NCI-H1092 (cell line): ENCODE measurements at places on chromosomes 1 and 21.

DNA sequence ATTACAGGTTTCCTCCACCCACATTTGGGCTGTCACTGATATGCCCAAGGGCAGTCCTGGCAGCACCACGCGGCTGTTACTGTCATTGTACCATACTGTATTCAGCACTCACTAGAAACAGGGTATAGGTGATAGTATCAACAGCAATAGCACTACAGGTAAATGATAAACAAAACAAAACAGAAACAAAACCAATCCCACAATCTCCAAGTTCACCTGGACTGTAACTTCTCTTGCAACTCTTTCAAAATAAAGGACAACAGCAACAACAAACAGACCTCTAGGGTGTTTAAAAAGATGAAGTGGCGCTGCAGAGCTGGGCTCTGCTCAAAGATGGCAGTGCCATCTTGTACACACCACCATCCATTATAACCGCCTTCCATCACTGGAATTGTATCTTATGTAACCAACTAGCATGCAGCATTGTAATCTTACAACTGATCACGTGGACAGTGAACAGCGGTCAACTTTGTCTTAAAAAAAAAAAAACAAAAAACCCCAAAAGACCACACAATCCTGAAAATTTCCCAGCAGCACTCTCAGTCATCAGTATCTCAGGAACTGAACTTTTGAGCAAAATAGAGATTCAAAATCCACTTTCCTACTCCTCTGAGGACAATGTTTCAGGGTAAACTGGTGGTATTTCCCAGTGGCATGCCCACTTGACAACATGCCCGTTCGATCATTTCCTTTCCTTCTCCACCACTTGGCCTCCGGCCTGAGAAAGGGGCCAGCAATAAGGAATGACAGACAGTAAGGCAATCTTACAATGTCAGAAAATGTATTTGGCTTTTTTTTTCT is 3.8 kb downstream of the IRF2BP2 start:
- peak; percentile 48 for DNase-seq

GRCh38 chr1:29786195-29786594 is 549.9 kb downstream of the PTPRU start:
- peak; percentile 21 for DNase-seq

GRCh38 chr1:89171067-89171438 is 4.8 kb downstream of the GBP7 start:
- DNase-seq = no peak

DNA sequence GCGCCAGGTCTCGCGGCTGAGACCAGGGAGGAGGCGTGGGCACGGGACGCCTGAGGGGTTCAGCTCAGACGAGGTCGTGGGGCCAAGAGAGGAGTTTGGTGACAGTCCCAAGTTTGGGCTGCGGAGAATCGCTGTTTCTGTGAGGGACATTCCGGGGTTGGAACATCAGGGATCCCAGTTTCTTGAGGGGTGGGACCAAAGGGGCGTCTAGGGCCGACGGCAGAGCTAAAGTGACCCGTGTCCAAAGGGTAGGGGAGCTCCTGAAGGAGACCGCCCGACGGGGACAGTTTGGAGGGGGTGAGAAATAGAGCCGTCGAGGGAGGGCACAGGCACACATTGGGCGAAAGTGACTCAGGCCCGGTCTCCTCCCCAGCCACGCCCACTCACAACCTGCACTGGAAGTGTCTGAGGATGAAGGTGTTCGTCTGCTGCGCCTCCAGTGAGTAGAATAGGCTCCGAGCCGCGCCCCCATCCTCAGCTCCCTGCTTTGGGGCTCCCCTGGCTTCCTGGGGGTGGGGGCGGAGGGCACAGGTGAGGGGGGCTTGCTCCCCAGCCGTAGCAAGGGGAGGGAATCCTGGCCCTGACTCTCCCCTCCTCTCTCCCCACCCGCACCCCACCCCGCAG is 7.0 kb downstream of the EFNA3 start:
- DNase-seq = no peak

GRCh38 chr1:164515711-164516331 is 43.2 kb upstream of the PBX1 start:
- peak; percentile 4 for DNase-seq

DNA sequence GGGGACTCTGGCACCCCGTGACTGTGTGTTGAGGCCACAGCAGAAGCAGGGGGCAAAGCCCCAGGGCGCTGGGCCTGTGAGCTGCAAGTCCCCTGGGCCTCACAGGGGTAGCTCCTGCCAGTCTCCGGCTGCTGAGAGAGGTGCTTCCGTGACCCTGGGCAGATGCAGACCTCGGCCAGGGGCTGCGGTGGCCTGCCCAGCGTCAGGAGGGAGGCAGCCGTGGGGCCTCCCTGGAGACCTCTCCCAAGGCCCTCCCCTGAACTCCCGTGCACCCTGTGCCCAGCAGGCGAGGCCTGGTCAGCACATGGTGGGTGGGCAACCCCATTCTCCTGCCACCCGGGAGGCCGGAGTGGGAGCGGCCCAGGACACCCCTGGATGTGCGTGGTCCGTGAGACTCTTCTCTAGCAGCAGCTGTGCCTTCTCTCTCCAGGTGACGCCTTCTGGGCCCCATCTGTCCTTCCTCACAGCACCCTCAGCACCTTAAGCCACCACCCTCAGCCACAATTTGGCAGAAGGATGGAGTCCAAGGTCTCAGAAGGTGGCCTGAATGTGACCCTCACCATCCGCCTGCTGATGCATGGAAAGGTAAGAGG is 85.7 kb upstream of the COL6A1 start:
- no peak for DNase-seq

DNA sequence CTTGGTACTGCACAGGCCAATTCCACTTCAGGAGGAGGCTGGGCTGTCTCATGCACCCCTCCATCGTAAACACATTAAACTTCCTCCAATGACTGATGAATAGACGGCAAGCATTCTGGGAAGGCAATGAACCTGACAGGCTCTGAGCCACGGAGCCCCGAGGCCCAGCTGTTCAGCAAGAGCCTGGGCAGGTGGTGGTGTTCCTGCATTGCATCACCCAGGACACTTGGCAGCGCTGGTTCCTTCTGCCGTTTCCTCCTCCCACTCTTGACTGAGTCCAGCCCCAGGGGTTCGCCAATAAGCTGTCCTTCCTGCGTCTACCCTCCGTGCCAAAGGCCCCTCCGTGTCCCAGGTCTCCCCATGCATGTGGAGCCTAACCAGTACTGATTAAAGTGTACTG is 109.8 kb downstream of the JAK1 start:
- DNase-seq = no peak

- no peak for DNase-seq
These were observed 161.5 kb downstream of the GRIK3 start for GRCh38 chr1:36872858-36873257.

GRCh38 chr21:44583800-44584147 is 3.4 kb upstream of the KRTAP10-5 start:
- DNase-seq = no peak

DNA sequence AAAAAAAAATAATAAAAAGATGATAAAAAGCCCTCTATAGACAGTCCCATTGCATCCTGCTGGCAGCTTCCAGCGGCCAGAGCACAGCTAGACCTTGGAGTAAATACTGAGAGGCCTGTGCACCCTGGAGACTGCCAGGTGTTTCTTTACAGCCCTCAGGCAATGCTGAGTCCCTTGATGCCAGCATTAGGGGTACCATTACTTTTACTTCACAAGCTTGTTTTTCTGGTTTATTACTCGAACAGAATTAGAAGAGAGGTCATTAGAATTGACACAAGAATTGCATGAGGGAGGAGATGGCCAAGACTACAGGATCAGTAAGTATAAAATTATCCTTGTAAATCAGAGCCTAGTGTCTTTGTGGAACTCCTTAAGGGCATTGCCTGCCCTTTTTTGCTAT is 43.6 kb downstream of the AKNAD1 start:
- DNase-seq = no peak

DNA sequence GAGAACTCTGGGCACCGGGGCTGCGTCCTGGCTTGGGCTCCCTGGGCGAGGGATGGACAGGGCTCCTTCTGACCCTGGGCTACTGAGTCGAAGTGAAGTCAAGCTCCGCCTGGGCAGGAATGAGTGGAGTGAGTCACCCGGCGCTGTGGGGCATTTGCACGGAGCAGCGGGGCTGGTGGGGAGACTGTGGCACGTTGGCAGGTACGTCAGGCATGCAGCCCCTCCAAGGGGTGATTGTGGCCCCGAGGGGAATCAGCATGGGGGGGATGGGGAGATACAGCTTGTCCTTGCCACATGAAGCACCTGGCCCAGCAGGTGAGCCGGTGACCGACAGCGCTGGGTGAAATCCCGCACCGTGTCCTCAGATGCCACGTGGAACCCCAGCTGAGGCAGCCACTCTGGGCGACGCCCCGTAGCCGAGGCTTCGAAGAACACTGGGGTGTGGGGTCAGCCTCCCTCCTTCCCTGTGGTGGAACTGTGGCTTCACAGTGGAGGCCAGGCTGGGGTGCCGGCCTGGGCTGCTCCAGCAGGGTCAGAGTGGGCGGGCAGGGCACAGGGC is 62.3 kb downstream of the COL18A1 start:
- DNase-seq = no peak
